ENCODE measurements at places on chromosomes 2 and 18.

- no peak for DNase-seq
These were observed 7.6 kb downstream of the ADRA2B start for GRCh38 chr2:96108541-96109360.

DNA sequence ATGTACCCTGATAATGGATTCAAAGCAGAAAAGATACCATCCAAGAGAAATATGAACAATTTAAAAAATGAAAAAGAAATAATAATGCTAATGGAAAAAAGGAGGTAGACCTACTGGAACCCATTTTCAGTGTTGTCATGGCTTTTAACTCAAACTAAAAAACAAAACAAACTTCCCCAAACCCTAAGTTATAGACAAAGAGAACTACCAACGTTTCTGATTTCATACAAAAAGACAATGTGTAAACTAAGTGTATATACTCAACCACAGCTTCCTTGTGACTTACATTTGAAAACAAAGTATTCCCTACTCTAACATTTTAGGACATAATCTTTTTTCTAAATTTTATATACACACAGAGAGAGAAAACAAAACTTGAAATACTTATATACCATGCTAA is 45.9 kb downstream of the ACVR1 start:
- DNase-seq = no peak

DNA sequence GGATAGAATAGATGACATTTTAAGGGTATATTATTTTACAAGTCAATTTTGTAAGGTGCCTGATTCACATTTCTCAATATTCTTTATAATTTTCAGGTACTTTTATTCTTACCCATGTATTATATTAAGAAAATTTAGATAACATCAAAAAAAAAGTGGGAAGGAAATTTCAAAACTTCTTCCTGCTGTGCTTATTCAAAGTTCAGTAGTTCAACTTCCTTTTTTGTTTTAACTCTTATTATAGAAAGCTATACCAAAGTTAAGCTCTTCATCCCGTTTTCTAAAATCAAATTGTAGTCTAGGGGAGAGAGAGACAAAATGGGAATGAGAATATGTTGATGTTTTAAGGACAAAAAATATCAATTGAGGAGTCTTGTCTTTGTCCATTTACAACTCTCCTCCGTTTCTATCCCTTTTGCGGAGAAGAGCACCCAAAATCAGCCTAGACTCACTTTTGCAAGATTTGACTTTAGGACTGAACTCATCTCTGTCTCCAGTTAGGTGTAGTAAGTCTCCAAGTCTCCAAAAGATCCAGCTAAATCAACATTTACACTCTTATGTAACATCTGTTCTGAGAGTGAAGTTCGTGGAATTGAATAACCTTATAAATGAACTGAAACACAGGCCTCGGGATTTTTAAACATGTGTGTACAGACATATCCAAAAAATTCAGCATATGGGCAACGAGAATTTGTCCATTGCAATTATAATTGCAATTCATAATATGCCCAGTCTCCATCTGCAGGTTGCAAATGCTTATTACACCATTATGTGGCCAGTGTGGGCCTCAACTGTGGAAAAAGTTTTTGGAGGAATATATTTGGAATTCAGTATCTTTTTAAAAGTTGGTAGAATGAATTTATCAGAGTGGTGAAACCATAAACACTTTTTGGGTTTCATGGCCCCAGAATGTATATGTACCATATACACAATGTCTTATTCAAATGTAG is 23.9 kb downstream of the FAM124B start:
- DNase-seq = no peak

DNA sequence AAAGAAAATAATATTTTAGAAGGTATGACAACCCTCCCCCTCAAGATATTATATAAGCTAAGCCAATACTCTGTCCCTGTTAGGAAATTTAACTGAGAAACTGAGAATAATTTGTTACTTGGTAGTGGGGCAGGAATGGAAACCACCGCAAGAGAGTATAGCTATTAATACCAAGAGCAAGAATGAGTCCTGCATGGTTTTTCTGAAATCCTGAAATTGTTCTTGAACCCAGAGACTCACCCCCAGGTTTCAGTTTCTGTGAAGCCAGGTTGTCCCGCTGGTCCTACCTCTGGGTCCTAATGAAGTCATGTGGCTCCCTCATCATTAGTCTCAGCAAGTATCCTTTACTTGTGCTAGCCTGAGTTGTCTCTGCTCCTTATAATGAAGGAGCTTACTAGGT is 671.0 kb upstream of the ACVR2A start:
- no peak for DNase-seq

DNA sequence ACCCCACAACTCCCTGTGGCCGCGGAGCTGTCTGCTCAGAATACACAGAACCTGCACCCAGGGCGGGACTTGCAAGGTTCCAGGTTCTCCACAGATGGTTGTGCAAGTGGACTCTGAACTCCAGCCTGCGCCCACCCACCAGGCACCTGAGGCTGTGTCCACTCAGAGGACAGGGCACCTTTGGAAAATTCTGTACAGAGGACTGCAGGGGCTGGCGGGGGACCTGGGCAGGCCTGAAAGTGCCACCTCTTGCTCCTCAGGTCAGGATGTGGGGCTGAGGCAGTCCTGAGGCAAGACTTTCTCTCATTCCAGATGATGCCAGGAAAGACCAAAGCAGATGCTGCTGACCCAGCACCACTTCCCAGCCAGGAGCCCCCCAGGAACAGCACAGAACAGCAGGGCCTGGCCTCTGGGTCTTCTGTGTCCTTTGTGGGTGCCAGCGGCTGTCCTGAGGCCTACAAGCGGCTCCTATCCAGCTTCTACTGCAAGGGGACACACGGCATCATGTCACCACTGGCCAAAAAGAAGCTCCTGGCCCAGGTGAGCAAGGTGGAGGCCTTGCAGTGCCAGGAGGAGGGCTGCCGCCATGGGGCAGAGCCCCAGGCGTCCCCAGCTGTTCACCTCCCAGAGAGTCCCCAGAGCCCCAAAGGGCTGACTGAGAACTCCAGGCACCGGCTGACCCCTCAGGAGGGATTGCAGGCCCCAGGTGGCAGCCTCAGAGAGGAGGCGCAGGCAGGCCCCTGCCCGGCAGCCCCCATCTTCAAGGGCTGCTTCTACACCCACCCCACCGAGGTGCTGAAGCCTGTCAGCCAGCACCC is 14.4 kb downstream of the ARID5A start:
- no peak for DNase-seq

DNA sequence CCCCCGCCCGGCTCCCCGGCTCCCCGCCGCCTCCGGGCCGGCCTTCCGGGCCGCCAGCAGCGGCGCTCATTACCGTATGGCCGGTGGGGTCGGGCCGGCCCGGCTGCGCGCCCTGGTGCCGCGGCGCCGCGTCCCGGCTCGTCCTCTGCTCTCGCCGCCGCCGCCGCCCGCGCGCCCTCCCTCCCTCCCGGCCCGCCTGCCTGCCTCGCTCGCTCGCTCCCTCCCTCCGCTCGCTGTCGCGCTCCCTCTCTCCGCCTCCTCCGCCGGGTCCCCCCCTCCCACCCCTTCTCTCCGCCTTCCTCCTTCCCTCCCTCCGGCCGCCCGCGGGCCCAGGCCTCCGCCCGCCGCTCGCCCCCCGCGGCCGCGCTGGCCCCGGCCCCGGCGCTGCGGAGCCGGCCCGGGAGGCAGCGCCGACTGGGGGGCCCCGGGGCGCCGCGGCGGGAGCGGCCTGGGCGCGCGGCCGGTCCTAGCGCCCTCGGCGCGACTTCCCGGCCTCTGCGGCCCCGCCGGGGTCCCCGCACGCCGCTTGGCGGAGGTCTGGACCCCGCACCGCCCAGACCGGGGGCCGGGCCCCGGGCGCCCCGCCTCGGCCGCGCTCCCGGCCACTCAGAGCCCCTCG is at the start of gene DNMT3A:
TSS of gene DNMT3A (minus strand) at position 173 of the 619 bp plus-strand sequence. CDS start 27,941 bp downstream, outside the sequence.
- DNase-seq = peak; percentile 54

- peak; percentile 51 for DNase-seq
These were observed 85.3 kb downstream of the SPP2 start for GRCh38 chr2:234135750-234136221.

- no peak for DNase-seq
These were observed 171.2 kb upstream of the MYO3B start for GRCh38 chr2:170006587-170007325.

- no peak for DNase-seq
These were observed 60.0 kb upstream of the LRP1B start for GRCh38 chr2:142190805-142191204.

- DNase-seq = no peak
These were observed 370 bp upstream of the ZNF804A start for GRCh38 chr2:184598002-184598315.

DNA sequence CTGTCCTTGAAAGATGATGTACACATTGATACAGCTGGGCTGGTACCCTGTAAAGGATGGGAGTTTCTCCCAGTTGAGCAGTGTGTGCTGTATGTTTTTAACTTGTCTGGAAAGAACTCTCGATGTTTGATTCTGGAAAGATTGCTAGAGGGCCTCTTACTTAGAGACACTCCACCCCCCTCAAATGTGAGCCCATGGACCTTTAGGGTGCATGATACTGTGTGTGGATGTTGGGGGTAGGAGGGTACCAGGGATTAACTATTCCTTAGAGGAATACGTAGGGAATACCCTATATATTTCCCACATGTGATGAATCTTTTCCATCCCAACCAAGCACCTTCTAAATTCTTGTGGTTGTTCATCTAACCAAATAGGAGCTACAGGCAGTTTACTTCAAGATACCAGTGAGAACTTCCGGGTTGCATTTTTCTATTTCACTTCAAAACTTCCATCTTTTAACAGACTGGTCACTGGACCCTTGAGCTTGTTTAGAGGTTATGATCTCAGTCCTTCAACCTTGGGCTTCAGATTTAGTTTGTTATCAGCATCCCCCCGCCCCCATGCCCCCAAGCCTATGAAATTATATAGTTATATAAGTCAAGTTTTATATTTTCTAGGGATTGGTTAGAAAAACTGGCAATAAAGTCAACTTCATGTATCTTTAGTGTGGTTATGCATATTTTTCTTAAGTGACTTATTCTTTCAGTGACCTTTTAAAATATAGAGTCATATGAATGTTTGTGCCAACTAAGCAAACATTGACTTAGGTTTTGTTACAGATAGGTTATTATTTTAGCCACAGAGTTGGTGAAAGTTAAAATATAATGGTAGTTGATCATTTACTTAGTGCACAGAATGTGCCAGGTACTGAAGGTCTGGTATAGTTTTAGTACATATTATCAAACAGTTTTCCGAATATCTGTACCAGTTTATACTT is 18.2 kb downstream of the AFTPH start:
- DNase-seq = no peak

GRCh38 chr2:137369106-137369505 is 595.2 kb upstream of the HNMT start:
- no peak for DNase-seq

DNA sequence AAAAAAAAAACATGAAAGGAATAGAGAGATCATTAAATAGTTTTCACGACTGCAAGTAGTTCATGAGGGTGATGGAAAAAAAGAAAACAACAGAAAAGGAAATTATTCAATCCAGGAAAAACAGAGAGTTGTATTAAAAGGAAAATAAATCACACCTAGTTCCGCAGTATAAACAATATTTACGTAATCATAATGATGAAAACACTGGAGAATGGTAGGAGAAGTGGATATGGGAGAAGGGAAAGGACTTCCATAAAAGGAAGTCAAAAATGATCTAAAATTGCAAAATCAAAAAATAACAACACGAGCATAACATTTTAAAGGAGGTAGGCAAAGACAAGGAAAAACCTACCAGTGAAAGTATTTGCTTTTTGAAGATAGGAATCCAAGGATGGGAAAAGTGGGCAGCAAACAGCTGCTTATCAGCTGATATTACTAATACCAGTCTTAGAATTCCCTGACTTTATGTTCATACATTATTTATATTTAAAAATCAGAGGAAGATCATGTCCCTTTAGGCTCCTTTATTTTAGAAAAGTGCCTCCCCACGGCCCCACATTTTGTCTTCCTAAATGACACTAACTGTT is 160.8 kb downstream of the NBAS start:
- no peak for DNase-seq

GRCh38 chr18:3839581-3839981 is 389.6 kb downstream of the TGIF1 start:
- no peak for DNase-seq

GRCh38 chr2:186410802-186411201 is 75.3 kb upstream of the ZC3H15 start:
- DNase-seq = no peak

- no peak for DNase-seq
These were observed 92.3 kb upstream of the CTDP1 start for GRCh38 chr18:79587226-79587741.

DNA sequence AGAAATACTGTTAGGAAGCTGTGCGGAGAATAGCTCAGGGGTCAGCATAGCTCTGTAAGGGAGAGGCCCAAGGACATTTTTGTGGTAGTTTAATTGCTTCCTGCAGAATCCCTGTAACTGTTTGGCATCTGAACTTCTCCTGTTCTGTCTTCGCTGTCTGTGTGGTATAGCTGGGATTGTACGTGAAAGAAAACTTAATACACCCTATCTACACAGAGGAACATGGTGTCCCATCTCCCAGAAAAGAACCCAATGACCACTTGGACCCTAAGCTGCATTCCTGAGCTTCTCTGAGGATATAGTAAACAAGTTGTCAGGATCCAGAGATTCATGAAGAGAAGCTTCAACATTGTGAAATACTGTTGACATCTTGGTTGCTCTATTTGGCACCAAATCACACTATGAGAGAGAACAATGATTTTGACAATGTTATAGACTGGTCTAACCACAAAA is 81.3 kb downstream of the CDC42EP3 start:
- DNase-seq = no peak

- no peak for DNase-seq
These were observed 323.6 kb downstream of the PAX3 start for GRCh38 chr2:221975151-221975550.

DNA sequence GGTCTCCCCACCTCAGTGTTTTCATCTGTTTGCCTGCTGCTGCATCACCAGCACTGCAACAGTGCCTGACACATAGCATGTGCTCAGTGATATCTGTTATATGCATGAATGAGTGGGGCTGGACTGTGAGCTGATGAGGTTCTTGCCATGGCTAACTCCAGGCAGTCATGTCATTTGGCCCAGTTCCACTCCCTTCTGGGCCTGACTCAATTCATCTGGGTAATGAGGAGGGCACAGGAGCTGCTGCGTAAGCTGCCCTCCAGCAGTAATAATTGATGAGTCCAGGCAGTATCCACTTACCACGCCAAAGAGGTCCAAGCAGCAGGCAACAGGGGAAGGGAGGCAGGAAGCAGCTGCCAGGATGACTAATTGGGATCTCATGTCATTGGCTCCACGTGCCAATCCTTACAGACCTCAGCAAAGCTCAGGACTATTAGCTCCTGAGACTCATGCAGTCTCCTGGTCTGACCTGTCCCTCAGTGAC is 34.1 kb upstream of the MAT2A start:
- DNase-seq = no peak

GRCh38 chr2:231928481-231928880 is 2.3 kb upstream of the NPPC start:
- DNase-seq = no peak

Data from NCI-H1105 (cell line).